Activated CD4-positive, alpha-beta T cell treated with anti-CD3 and anti-CD28 coated beads, Interleukin-2, amount 50 U/mL, for 4 hours (primary cell): ENCODE measurements at places on chromosomes 5 and 9.

DNA sequence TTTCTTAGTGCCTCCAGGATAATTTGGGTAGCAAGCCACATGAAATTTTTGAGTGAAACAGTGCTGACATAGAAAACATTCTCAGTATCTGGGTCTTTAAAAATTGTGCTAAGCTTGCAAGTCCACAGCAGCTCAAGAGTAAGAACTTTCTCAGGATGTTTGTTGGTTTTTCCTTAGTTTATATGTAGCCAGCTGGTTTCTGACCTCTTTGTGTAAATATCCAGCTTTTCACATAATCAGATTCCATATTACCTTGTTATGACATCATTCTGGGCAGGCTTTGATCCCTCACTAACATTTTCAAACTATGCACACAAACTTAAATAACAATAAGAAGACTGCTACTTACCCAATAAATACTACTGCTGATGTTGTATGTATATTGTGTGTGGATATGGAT lies 82.9 kb upstream of the VCAN start:
- DNase-seq, result no peak

DNA sequence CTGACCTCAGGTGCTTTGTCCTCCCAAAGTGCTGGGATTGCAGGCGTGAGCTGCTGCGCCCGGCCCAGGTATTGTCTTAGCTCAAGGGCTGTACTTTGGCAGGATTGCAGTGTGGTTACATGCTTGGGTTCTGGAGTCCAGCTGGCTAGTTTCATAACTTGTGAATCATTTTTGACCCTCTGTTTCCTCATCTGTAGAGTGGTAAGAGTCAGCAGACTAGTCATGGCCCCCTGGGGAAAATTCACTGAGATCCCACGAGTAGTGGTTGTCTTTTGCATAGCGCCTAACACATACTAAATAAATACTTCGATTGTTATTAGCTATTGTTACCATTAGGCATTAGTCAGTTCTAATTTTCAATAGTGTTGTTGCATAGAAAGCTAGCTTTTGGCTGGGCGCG lies 14.3 kb downstream of the PTPA start:
- DNase-seq, result no peak

DNA sequence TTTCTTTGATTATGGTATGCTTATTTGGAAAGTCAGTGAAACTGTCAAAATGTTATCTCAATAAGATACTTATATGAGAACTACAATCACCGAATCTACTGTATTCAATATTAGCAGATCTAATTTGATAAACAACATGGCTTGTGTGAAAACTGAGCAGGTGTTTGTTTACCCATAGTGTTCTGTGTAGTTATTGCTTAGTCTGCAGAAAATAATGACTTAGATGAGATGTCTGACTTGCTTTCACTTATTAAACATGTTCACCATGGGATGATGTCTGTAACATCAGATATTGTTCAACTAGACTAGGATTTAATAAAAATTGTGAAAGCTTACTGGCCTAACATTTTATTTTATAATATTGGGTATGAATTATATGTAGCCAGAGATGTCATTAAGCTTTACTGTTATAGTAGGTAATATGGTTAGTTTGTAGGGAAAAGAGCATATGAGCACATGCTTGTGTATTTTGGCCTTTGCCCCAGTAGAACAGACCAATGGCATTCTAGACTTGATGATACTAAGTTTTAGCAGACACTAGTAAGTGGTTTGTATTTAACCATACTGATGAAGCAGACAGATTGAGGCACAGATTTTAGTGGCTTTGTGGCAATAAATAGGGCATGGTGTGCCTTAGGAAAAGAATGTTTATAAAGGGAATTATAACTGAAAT lies 16.4 kb downstream of the SUB1 start:
- DNase-seq, result no peak

DNA sequence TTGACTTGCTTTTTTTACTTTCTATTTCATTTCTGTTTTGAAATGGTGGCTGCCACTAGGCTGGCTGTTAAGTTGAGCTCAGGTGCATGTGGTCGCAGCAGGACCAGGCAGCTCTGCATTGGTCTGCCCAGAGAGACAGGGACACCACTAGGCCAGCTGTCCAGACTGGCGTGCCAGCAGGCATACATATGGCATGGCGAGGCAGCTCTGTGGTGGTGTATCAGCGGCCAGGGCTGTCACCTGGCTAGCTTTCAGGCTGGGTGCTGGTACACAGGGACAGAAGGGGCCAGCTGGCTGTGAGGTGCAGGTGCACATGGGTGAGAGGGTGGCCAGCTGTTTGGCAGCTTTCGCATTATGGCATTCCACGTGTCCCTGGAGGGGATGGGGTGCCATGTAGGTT lies 654.0 kb upstream of the ACO1 start:
- DNase-seq, result no peak

DNA sequence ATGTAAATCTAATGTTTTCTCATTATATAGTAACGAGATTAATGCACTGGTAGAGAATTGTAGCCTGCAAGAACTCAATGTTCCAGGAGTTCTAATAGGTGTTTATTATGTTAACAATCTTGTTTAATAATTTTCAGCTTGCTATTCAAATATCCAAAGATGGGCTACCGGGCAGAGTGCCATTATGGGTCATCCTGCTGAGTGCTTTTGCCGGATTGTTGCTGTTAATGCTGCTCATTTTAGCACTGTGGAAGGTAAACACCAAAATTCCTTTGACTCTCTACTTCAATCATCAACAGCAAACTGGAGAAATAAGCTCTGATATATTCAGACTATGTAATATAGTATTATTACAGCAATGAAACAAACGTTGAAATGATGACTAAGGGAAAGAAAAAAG lies 41.9 kb upstream of the ITGA2 start:
- no peak for DNase-seq
